ENCODE measurements at places on chromosomes 4 and X. TPM values are rescaled to one million over a fixed set of nuclear protein-coding genes. Genes with fewer than 3 reads are reported as not detected.

SULT1B1 gene
- total RNA-seq, result 1.3 TPM

SSX4B gene
- total RNA-seq, result not detected

TCEAL6 gene
- total RNA-seq, result not detected

FAM193A gene
- total RNA-seq, result 38.7 TPM

HERC5 gene
- total RNA-seq, result 1.5 TPM

SMIM14 gene
- 122 TPM for total RNA-seq

PLAC8 gene
- 1.1 TPM for total RNA-seq

NLGN3 gene
- 1.5 TPM for total RNA-seq

NDST3 gene
- not detected for total RNA-seq

FGF16 gene
- 1.8 TPM for total RNA-seq

FAM133A gene
- 0.45 TPM for total RNA-seq

ERVMER34-1 gene
- not detected for total RNA-seq

SMARCA1 gene
- 110 TPM for total RNA-seq

TMSB15A gene
- not detected for total RNA-seq

DMD gene
- 10.3 TPM for total RNA-seq

MAGEA1 gene
- not detected for total RNA-seq

SLC10A6 gene
- total RNA-seq, result 0.18 TPM

PPP4R3C gene
- not detected for total RNA-seq

SPANXC gene
- not detected for total RNA-seq

FDCSP gene
- total RNA-seq, result not detected

NRK gene
- 4.1 TPM for total RNA-seq

TIMM8A gene
- 8.8 TPM for total RNA-seq

Measured in fibroblast of the aortic adventitia (primary cell).